ENCODE measurements at places on chromosomes 16 and 17.

GRCh38 chr16:2230376-2230775 is 5.9 kb upstream of the DNASE1L2 start:
- no peak for DNase-seq

DNA sequence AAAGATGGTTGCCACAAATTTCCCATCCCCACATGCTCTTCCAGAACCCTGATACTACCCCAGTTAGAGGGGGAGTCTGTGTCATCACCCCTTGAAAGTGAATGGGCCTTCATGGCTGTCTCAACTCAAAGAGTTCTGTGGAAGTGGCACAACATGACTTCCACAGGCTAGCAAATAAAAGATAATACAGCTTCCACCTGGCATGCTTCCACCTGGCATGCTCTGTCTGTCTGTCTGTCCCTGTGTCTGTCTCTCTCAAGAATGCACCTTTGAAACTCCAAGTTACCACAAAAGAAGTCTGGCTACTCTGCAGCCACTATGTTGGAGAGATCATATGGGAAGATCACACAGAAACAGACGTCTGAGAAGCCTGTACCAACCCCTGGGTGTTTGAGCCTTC is 35.0 kb downstream of the CFDP1 start:
- DNase-seq: no peak

- DNase-seq: no peak
Observed at GRCh38 chr16:7344830-7345780, 12.5 kb downstream of the RBFOX1 start.

DNA sequence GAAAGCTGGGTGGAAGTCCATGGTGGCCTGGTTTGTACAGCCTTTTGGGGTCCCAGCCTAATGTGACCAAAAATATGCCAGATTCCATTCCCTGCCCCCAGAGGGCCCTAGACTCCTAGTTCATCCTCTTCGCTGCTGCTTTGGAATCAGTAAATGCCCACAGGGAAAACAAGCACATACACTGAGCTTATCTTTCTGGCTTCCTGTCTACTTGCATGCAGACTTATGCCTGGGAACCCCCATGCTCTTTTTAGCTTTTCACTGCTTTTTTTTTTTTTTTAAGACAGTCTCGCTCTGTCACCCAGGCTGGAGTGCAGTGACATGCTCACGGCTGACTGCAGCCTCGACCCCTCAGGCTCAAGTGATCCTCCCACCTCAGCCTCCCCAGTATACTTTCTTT is 6.2 kb upstream of the CD300LG start:
- no peak for DNase-seq

DNA sequence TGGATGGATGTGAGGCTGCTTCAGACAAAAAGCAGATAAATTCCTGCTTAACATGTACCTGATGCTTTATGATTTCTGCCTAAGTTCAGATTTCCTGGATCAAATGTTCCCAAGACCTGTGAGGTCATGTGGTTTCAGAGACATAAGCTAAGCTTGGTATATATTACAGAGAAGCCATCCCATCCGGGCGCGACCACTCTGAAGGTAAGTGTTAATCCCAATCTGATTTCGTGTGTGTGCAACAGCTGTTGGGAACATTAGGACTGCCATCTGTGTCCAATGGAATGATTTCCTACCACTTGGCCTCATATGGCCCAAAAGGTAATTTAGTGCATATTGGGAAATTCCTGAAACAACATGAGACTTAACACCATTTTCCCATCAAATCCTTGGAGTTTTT is 199.1 kb downstream of the HS3ST3B1 start:
- no peak for DNase-seq

DNA sequence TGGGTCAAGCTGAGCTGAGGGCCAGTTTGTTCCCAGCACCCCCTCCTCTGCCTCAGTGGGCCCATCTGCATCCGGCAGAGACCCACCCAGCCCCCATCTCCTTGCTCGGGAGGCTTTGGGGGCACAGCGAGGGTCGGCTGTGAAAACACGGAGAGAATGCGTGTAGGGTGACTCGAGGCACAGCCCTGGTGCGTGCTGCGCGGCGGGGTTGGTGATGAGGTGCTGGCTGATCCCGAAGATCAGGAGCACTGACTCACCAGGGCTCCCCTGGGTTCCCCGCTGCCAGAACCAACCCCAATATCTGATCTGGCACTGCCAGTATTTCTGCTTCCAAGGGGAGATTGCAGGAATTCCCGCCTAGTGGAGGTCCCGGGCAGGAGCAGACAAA is 7.5 kb upstream of the KRT17 start:
- no peak for DNase-seq

DNA sequence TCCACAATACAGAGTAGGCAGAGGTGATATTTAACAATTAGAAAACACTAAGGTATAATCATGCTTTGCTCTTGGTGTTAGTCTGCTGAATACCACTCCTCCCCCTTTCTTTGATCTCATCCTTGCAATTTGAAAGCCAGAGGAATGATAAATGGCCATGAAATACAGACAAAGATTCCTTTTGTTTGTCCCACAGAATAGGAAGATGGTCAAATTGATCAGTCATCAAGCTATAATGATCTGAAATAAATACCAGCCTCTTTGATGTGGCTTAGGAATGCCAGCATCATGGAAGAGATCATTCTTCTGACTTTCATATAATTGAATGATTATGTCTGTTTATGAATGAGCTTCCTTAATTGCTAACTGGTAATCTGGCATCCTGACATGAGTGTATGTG is 1541.7 kb upstream of the CDH8 start:
- no peak for DNase-seq

DNA sequence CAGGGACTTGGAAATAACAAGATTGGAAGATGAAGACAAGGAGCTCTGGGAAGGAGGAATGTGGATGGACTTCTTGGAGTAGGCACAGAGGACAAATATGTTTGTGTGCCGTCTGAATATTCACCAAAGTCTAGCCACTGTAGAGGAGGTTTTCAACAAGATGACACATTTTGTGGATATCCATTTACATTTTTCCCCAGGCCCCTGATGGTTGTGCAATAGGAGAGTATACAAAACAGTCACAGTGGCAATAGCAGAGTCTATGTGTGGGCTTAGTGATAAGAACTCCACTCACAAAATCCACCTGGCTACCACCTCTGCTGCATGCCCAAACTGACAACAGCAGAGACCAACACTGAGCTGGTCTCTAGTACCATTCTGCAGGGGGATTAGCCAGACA is 32.6 kb upstream of the RPL38 start:
- no peak for DNase-seq

GRCh38 chr16:86984991-86985647 is 332.1 kb downstream of the C16orf95 start:
- DNase-seq: no peak

DNA sequence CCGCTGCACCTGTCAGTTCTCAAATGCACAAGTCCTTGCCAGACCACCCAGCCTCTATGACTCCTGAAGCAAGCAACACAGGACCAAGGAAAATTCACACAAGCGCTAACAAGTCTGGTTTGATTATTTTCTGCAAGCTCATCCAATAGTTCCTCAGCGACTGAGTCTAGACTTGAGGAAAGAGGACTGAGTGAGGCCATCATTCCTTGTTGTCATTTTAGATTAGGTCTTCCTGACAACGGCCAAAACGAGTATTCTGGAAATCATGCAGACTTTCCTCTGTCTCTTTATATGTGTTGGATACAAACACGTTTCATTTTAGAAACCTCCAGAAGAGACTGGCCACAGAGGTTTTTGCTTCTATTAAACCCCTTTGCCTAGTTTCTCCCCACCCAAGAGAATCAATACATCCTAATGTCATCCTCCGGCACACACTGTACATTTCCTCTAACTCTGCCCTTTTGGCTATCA is 561 bp downstream of the CCDC47 start:
- DNase-seq: peak; percentile 50

DNA sequence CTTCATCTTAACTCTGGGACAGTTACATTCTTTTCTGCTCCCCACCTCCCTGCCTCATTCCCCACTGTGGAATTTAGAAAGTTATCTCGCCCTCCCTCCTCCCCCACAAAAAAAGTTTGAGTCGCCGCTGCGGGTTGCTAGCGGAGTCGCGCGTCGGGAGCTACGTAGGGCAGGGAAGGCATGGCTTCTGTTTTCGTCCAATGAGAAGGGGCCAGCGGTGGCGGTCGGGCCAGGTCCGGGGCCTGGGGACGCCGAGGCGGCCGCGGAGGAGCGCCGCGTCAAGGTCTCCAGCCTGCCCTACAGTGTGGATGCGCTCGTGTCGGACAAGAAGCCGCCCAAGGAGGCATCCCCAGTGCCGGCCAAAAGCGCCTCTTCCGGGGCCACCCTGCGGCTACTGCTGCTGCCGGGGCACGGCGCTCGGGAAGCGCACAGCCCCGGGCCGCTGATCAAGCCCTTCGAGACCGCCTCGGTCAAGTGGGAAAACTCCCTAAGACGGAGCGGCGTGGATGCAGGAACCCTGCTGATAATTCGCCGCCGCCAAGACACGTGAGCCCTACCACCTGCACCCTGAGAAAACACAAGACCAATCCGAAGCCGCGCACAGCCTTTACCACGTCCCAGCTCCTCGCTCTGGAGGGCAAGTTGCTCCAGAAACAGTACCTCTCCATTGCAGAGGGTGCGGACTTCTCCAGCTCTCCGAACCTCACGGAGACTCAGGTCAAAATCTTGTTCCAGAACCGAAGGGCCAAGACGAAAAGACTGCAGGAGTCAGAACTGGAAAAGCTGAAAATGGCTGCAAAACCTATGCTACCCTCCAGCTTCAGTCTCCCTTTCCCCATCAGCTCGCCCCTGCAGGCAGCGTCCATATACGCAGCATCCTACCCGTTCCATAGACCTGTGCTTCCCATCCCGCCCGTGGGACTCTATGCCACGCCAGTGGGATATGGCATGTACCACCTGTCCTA is 8.9 kb downstream of the OR4D1 start:
- peak; percentile 29 for DNase-seq

DNA sequence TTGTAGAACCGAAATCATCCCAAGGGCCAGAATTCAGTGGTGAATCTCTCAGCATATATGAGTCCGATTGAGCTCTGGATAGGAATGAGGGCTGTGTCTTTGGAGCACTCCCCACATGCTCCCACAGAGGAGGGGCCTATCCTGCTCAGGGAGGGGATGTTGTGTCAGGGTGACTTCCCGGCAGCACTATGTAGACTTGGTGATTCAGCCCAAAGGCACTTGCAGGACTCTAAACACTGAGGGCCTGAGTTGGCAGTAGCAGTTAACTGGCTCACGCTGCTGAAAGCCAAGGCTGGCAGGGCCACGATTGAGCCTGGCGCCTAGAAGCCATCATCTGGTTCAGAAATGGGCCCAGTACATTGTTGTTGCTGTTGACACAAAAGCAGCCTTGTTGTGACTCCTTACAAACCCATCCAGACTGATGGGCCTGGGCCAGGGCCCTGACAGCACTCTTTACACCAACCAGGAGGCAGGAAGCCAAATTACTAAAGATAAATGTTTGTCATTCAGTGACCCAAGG is 31.9 kb downstream of the NMT1 start:
- no peak for DNase-seq

GRCh38 chr17:497241-498034 is 144.8 kb upstream of the RPH3AL start:
- no peak for DNase-seq

- DNase-seq: no peak
Observed at GRCh38 chr17:79830763-79831264, 8.4 kb downstream of the CBX4 start.

GRCh38 chr16:4245077-4245791 is 3.4 kb upstream of the SRL start:
- DNase-seq: peak; percentile 52

DNA sequence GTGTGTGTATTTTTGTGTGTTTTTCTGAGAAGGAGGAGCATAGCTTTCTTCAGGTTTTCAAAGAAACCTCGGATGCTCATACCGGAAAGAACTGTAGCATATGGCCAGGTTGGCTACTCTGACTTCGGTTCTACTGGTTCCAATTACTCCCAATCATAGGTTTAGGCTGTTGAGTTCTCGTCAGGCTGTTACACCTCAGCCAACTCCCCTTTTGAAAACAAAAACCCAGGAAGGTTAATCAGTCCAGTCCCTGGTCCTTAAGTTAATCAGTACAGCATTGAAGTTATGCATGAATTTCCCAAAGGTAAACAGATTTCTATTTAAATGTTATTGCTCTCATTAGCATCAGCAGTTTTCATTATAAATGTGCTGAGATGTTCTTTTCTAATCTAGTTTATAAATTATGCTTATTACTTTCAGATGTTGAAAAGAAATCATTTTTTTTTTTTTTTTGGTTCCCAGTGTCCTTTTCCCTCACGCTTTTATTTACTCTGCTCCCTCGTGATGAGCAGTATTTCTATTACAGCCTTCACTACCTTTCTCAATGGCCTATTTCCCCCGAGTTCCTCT is 111.0 kb downstream of the NPIPB5 start:
- DNase-seq: no peak

DNA sequence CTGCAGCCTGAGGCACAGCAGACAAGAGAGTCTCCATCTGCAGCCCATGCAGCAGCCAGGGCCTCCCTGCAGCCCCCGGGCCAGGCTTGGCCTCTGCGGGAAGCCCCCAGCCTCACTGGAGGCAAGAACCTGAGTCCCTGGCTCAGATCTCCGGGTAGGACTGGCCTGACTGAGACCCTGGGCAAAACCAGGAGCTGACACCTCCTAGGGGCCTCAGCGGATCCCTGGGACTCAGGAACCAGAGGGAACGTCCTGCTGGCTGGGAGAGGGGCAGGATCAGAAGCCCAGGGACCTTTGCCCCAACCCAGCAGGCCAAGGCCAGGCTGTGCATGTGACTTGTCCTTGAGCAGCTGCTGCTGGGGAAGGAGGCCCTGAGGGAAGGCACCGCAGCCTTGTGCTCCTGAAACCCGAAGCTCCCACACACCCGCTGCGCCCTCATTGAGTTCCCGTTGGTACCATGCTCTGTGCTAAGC is 1.7 kb upstream of the PRSS21 start:
- no peak for DNase-seq

- peak; percentile 68 for DNase-seq
Observed at GRCh38 chr16:29852654-29853053, 10.4 kb downstream of the CDIPT start.

GRCh38 chr16:48536614-48537200 is 73.3 kb downstream of the N4BP1 start:
- peak; percentile 77 for DNase-seq
